Suppressor macrophage (primary cell): ENCODE measurements at places on chromosomes 1 and 21.
A peak's percentile ranks its signal among the peaks of the same experiment; 100 is the strongest.

DNA sequence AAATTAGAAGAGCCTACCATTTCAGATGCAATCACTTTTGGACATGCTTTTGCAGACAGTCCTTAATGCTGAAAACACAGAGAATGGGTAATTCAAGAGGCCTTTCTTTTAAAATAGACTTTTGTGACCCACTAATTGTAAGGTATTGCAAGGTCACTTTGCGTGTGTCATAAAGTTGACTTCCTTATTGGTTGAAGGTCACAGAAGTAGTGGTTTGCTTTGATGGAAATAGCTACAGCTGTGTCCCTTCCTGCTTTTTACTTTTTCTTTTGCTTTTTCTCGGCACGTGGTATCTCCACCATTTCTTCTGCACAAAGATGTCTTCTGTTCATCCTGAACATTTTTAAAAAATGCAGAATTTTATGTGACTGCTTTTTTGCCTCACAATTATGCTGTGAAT lies 146.8 kb downstream of the DYRK1A start:
- DNase-seq, result peak; percentile 34

- DNase-seq, result no peak
Observed at GRCh38 chr1:7264101-7264500, 478.8 kb downstream of the CAMTA1 start.

DNA sequence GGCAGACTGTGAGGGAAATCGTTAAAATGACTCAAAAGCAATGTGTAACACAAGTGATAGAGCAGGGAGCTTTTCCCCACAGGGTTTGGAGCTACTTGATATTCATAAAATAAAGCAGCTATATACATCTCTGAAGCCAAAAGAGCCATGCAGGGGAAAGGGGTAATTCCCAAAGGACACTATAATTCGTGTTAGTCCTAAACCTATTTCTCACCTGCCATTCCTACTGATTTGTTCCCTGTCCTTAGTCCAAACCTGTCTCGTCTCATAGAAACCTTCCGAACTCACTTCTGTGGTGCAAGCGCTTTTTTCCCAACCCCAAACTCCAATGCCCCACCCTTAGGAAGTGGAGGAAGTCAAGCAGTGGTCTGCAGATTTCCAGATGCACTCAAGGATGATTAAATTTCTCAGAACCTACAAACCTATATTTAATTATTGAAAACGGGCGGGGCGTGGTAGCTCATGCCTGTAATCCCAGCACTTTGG lies 946 bp upstream of the HNRNPR start:
- no peak for DNase-seq

GRCh38 chr1:173714441-173714758 lies 381 bp upstream of the KLHL20 start:
- DNase-seq, result no peak

DNA sequence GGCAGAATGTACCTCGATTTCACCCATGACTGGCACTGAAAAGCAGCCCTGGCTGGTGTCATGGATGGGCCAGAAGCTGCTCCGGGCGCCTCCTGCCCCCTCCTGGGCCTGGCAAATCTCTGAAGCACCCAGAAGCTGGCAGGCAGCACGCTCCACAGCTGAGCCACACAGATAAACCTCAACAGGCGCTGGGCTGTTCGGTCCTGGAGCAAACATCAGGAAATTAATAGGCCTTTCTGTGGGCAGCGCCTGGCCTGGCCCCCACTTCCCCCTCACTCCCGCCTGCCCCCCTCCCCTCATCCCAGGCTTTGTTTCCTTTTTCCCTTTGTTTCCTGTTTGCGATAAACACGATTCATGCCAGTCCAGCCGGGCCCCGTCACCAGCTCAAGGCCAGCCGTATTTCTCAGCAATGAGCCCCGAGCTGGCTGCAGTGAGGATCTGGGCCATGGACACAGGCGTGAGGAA lies 20.1 kb upstream of the DISP3 start:
- DNase-seq, result no peak

GRCh38 chr1:12402159-12402673 lies 172.4 kb downstream of the VPS13D start:
- no peak for DNase-seq

GRCh38 chr1:53987880-53988279 lies 30.1 kb downstream of the LDLRAD1 start:
- DNase-seq, result no peak
